NCI-H1694 (cell line): ENCODE measurements at places on chromosomes 2 and 18.

- DNase-seq = no peak
Measured at GRCh38 chr18:22547807-22548561, 130.3 kb upstream of the CTAGE1 start.

GRCh38 chr2:23584054-23584745, 199.2 kb downstream of the KLHL29 start:
- DNase-seq = peak; percentile 82

- DNase-seq = no peak
Measured at GRCh38 chr2:76569819-76570218, 859.1 kb upstream of the GCFC2 start.

DNA sequence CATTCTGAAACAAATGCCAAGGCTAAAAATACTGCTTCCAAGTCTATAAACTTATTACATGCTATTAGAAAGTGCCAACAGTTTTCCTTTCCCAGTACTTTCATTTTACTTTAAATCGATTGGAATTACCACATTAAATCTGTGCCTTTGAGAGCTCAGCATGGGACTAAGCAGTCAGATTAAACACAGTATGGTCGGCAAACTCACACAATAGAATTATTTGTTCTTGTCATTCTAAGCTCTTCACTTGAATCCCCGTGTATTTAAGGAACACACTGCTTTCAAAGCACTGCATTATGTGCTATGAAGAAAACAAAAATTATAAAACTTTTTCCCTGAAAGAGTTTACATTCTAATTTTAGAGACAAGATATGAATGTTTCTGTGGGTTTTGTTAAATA, 444.4 kb upstream of the SLC39A10 start:
- no peak for DNase-seq

GRCh38 chr2:109059474-109060165, 69.4 kb upstream of the SH3RF3 start:
- no peak for DNase-seq

GRCh38 chr2:171703574-171704347, 16.5 kb downstream of the DYNC1I2 start:
- peak; percentile 25 for DNase-seq

- no peak for DNase-seq
Measured at GRCh38 chr18:28729321-28729720, 552.4 kb upstream of the CDH2 start.

- DNase-seq = no peak
Measured at GRCh38 chr2:227234429-227234828, 70.0 kb downstream of the COL4A3 start.

DNA sequence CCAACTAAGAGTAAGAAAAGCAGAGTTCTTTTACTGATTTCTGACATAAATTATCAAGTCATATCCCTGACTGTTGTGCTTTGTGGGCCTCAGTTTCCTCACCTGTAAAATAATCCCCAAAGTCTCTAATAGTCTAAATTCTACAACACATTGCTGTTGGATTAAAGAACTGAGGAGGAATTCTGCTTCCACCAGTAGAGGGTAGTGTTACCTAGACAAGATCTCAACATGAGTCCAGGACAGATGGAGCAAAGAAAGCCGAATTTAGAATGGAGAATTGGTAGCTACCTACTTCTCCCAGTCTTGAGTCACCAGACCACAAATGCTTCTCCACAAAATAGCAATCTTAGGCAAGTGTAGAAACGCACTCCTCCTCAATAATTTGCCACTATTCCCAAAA, 462.5 kb upstream of the FSHR start:
- DNase-seq = peak; percentile 71

GRCh38 chr2:234243871-234244565, 193.5 kb downstream of the SPP2 start:
- no peak for DNase-seq

DNA sequence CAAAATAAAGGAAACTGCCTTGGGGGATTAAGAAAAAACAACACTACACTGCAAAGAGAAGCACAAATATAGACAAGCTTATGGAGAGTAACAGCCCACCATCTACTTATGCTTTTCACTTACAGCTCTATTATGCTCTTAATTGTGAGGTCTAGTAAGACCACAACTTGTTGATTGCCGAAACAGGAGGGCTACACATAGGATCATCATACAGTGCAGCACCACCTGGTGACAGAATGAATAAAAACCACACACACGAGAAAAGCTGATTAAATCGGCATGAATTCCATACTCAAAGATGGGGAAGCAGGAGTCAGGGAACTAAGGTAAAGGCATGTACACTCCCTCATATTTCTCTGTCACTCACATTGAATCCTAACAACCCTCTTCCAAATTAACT, 259.2 kb downstream of the IKZF2 start:
- DNase-seq = peak; percentile 44

DNA sequence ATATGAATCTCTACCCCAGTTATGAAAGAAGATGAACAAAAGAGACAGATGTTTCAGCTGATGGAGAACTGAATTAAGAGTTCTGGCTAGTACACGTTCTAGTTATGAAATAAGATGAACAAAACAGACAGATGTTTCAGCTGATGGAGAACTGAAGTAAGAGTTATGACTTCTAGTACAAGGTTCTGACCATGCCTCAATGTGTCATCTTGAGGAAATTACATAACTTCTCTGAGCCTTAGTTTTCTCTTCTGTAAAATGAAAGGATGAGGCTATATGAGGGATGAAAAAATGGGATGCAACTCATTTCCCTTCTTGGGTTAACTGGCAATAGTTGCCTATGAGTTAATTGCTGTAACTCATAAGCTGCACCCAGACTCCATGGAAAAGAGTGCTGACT, 92.9 kb upstream of the WDR75 start:
- DNase-seq = no peak

DNA sequence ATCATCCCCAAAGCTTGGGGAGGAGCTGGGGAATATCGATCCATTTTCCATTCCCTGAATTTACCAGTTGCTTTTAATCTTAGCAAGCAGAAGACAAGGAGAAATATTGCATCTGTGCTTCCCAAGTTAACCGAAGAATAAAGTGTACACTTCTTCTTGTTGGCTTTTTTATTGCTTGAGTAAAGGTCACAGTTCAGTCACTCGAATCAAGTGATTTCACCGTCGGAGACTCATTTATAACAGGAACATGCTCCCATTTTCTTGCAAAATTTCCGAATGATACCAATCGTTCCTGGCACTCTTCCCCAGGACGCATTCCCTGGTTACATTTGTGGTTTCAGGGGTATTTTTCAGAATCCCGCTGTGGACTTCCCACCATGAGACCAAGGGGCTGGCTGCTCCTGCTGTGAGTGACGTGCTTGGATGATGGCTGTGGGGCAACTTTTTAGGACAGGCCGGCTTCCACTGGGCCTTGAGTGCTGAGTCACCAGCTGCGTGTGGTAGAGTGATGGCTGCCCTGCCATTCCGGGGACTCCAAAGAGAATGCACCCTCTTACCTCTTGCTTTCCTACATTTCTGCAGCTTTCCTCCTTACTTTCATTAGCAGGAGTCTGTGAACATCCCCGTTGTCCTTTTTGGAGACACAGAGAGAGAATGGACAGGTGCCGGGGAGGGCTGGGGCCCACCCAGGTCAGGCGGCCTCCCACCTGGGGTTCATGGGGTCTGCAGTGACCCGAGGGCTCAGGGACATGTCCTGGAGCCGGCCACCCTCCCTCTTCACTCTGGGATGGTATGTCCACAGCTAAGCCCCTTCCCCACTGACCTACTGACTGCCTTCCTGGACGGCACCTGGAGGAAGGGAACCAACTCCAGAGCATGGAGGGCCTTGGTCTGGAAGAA, 60.7 kb upstream of the HDAC4 start:
- no peak for DNase-seq

DNA sequence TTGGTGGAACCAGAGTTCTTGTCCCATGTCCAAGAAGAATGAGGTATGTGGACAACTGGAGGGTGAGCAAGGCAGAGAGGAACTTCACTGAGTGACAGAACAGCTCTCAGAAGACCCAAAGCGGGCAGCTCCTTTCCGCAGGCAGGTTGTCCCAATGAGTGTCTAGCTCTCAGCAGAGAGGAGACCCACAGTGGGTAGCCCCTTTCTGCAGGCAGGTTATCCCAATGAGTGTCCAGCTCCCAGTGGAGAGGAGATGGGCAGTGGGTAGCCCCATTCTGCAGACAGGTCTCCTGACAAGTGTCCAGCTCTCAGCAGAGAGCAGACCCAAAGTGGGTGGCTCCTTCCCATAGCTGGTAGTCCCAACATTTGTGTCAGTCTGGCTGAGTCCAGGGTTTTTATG, 69.6 kb downstream of the SRBD1 start:
- no peak for DNase-seq

DNA sequence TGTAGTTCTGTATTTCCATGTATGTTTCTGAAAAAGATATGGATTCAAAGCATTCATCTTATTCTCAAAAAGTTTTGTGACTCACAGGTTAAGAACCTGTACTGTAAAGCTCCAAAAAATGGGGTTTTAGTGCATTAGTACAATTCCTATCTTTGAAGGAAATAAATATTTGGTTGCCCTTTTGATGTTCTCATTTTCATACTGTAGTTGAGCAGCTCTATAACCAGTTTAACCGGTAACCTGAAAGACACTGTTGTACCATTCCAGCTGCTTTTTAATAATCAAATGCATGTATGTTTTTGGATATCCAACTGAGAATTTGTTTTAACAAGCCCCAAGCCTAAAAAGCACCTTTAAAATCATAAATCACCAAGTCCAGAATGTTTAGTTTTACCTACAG, 9.6 kb upstream of the OSGEPL1 start:
- DNase-seq = no peak

DNA sequence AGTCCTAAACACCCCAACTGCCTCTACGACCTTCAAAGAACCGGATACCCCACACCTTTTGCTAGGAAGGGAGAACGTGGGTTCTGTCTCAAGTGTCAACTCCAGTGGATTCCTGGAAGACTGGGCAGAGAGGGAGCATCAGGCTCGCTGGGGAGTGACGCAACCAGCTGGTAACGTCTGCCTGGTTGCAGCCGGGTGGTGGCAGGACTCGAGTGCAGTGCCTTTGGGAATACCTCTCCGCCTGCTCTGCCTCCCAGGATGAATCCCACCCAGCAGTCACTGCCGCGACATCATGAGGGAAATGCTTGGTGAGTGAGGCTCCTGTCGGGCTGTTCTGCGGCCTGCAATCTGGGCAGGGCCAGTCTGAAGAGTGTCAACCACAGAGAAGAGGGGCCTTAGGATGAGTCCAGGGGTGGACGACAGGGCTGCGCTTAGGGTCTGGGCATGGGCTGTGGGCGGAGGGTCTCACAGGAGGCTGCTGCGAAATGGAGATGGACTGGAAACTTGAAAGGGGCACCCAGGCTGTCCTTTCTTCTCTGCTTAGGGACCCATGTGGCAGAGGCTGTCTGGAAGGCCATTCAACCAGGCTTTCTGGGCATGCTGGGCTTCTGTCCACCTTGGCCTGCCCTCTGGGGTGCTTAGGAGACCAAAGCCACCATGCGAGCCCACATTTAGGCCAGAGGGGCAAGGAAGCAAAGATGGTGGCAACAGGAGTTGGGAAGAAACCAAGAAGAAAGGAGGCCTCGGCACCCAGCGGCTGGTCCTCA, 12.9 kb downstream of the GPR17 start:
- no peak for DNase-seq
